ENCODE measurements at places on chromosomes 1 and 21.

- DNase-seq, result no peak
These were observed 36.1 kb downstream of the ESRRG start for GRCh38 chr1:216686860-216687766.

DNA sequence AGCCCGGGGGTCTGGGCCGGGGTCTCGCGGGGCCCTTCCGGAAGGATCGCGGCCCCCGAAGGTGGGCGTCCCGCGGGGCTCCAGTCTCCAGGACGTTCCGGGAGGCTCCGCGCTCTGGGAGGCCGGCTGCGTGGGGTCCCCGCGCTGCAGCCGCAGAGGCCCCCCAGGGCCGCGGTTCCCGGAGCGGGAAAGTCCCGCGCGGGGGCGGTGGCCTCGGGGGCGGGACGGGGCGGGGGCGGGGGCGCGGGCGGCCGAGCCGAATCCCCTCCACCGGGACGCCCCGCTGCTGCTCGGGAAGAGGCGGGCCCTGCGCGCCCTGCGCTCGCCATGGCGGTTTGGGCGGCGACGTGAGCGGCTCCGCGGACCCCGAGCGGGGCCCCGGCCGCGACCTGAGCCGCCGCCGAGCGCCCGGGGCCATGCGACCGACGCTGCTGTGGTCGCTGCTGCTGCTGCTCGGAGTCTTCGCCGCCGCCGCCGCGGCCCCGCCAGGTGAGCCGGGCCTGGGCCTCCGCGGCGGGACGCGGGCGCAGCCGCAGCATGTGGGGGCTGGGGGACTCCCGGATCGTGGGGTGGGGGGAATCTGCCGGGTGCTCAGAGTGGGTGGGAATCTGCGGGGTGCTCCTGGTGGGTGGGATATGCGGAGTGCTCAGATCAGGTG, at the start of gene IFNGR2:
TSS of gene IFNGR2 (plus strand) at position 286 of the 658 bp plus-strand sequence. CDS start at position 417, 131 bp downstream.
- peak; percentile 57 for DNase-seq

DNA sequence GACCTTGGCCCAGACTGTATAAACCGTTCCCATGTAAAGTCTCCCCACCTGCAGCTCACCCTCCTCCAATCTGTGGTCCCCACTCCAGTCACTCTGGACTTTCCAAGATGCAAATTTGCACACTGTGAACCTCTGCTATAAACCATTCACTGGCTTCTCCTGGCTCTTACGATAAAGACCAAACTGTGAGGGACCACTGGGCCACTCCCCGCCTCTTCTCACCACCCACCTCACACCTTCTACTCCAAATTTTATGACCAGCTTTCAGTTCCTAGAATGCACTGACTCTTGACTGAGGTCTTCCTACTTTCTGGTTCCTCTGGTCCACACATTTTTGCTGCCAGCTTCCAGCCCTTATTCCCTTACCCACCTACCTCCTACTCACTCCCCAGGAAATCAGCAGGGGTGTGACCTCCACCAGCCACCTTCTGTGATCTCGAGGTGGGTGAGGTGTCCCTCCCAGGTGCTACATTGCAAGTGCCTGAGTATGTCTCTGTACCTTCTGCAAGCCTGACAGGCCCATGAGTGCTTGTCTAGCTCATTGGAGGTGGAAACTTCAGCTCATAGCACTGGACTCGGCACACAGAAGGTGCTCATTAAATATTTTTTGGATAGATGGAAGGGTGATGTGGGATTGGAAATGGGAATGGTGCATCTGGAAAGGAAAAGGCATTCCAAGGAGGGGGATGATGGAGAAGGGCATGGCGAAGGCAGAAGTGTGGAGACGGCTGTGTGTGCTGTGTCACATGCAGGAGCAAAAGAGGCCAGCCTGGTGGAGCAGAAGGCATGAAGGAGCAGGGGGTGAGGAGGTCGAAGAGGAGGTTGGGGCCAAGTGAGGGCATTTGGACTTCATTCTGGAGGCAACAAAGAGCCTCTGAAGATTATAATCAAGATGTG, 15.6 kb upstream of the CSF1 start:
- no peak for DNase-seq

DNA sequence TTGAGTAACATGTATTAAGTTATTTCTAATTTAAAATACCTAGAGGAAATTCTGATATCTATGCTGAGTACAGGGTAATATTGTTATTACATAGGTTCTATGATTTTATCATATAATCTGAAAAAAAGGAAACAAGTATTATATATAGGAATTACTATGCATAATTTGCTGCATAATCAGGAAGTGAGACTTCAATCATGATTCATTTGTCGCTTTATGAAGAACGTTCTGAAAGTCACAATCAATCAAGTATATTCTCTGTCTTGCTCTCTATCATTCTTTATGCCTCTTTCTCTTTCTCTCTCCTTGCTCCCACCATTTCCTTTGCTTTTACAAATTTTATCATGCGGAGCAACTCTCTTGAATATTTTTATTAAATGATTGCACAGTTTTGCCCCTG, 1130.3 kb downstream of the PLA2G4A start:
- DNase-seq, result no peak

- DNase-seq, result no peak
These were observed 241.7 kb upstream of the CAMK1G start for GRCh38 chr1:209341673-209342420.

GRCh38 chr1:89720839-89721238, 87.9 kb downstream of the LRRC8C start:
- no peak for DNase-seq

DNA sequence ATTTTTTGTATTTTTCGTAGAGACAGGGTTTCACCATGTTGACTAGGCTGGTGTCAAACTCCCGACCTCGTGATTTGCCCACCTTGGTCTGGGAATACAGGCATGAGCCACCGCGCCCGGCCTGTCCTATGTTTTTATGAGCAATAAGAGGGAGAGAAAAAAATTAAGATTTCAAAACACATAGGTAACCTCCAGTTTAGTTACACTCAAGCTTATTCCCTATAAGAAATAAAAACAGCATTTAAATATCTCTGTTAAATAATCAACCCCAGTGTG, 7.1 kb downstream of the RSBN1 start:
- no peak for DNase-seq

GRCh38 chr21:35335951-35336446, 286.9 kb upstream of the RUNX1 start:
- no peak for DNase-seq

DNA sequence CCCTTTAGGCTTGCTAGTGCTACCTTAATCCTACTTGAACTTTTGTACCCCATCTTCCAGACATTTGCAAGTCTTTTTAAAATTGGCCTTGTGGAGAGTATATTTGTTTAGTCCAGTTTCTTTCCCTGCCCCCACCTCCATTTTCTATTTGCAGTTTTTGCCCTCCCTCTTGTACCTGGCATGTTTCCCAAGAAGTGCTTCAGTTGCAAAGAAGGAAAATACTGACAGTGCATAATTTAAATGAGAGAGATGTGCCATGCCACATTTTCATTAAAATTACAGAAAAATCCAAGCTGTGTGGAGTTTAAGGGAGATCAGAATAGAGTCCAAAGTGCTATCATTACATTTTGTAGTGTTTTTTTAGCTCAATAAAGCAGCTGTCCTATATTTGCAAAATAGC, 150.0 kb upstream of the ADGRL2 start:
- DNase-seq, result no peak

DNA sequence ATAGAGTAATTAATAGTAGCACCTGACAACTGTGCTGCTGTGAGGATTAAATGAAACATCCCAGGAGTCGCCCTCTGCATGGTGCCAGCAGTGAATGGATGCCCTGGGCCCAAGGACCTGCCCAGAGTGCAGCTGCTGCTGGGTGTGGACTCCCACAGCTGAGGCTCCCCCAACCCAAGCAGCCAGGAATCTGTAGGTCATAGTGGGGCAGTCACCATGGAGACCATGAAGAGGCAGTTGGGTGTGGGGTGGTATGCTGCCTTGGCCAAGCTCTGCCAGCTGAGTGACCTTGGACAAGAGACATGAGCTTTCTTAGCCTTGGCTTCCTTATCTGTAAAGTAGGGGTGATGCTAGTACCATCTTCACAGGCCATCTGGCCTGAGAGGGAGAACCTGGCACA, 9.4 kb downstream of the OLIG2 start:
- DNase-seq, result no peak

GRCh38 chr1:169746550-169746949, 12.7 kb upstream of the SELE start:
- no peak for DNase-seq

DNA sequence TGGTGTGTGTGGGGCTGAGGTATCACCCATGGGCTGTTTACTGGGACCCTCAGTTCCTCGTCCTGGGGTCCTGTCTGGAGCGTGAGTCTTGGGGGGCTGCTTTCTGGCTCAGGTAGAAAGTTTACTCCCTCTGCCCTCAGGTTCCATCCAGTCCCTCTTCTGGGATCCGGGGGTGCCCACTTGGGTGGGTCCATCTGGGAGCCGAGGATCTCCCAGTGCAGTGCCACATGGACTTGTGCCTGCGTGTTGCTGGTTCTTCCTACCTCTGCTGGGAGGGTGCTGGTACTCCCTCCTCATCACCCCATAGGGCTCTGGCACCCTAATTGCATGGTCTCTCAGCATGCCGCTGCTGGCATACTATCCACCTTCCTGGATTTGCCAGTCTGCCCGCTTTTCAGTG, 14.0 kb downstream of the SNAP47 start:
- no peak for DNase-seq

GRCh38 chr1:180674603-180675530, 43.0 kb downstream of the XPR1 start:
- no peak for DNase-seq

DNA sequence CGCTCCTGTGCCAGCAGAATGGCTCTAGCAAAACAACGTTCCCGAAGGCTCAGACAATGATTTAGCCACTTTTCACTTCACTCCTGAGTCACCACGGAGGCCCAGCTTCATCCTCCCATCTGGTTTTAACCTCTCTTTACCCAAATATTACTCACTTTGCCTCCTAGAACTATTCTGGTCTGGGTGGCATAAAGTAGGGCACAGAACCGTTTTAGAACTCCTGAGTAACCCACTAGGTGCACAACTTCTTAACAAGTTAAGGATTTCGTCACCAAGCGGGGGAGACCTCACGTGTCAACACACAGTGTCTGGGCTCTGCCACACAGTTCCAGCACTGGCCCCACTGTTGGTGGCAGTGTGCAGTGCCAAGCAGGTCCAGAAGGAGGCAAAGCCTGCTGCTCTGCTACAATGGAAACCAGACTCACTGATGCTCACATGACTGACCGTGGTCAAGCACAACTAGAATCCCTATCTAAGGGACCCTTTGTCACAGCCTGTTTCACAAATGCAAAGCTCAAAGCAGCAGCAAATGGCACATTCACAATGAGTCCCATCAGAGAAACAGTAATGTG, 121.7 kb downstream of the SIPA1L2 start:
- DNase-seq, result no peak

DNA sequence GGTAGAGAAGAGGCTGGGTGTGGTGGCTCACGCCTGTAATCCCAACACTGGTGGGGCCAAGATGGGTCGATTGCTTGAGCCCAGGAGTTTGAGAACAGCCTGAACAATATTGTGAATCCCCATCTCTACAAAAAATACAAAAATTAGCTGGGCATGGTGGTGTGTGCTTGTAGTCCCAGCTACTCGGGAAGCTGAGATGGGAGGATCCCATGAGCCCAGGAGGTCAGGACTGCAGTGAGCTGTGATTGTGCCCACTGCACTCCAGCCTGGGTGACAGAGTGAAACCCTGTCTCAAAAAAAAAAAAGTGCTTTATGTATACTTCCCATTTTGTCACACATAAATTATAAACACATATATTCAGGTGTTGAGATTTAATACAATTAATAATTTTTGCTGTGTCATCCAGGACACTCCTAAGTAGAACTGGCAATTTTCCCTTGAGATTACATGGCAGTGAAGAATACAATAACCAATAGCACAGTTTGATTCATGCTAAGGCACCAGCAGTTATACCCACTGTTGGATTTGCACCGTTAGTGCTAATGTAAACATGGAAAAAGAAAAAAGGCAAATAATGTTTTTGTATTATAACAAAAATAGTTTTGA, 15.5 kb downstream of the GABPB2 start:
- DNase-seq, result no peak

DNA sequence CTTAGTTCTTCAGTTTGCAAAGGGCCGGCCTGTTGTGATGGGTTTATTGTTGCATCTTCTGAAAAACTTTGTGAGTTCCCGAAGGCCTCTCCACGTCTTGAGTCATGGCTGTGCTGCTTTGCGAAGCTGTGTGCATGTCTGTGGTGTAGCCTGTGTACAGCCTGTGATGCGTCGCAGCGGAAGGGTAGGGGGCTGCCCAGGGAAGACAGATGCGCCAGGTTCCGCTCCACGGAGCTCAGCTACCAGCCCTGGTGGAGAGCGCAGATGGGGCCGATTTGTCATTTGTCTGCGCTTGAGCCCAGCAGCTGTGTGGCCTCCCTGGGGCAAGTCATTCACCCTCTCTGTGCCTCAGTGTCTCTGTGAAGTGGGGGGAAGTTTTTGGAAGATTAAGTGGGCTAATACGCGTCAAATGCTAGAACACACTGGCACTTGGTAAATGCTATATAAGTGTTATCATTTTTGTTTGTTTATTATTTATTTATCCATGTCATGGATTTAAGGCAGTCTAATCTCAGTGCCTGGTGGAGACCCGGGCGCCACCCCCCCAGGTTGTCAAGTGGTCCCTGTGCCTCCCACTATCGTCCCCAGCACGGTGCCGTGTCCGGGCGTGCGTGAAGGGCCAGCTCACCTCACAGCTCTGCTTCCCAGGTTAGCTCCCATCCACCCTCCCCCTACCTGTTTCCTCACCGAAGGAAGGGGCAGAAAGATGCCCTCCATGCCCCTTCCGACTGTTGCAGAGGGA, 8.4 kb downstream of the PDE9A start:
- DNase-seq, result no peak

- no peak for DNase-seq
These were observed 33.7 kb upstream of the PLA2G2C start for GRCh38 chr1:20220036-20220435.

DNA sequence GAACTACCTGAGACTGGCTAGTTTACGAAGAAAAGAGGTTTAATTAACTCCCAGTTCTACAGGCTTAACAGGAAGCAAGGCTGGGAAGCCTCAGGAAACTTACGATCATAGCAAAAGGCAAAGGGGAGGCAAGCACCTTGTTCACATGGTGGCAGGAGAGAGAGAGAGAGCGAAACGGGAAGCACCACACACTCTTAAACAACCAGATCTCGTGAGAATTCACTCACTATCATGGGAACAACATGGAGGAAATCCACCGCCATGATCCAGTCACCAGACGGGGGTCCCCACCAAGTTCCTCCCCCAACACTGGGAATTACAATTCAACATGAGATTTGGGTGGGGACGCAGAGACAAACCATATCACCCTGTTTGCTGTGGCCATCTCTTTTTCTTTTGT, 11.8 kb downstream of the MT1HL1 start:
- no peak for DNase-seq

DNA sequence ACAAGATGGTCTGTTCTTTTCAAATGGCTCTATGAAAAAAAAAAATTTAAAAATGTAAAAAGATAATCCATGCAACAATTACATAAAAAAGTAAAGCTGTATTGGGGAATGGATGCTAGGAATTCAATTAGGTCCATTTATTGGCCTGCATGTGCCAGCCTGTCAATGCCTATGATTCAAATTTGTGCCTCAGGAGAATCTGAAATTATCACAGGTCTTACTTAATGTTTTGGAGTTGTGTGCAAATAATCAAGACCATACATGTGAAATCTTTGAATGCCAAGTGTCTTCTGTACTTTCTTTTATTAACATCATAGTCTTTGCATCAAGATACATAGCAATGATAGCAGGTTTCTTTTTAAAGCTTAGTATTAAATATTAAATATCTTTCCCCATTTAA, 13.5 kb upstream of the KLHL12 start:
- DNase-seq, result no peak

Measured in CD4-positive, alpha-beta T cell treated with Interleukin-21 for 1 hour (primary cell).